ENCODE measurements at places on chromosomes 11 and 22.

DNA sequence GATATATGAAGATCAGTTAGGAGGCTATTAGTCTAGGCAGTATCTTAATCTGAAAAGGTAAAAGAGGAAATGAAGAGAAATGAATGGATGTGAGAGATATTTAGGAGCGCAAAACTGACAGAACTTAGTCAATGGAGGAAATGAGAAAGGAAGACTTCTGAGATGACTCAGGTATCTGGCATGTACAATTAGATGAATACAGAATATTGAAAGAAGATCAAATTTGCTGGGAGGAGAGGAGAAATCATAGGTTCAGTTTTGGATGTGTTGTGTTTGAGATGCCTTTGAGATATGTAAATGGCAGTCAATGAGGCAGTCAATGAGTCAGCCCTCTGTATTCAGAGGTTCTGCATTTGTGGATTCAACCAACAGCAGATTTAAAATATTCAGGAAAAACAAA lies 42.9 kb upstream of the GAB2 start:
- DNase-seq, result no peak

DNA sequence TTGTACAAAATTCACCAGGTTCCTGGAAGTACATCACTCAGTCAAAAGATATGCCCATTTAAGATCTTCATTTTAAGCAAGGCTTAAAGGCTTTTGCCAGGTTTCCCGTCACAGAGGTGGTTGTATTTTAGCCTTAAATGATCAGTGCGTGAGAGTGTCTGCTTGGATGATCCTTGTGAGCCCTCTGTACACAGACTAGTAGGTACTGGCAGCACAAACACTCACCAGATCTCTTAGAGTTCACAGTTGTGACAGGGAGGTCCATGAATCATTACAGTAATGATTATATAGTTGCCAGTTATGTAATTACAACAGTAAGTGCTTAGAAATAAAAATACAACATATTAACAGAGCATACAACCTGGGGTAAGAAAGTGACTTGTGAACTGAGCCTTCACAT lies 84.2 kb upstream of the SLC25A18 start:
- DNase-seq, result no peak

DNA sequence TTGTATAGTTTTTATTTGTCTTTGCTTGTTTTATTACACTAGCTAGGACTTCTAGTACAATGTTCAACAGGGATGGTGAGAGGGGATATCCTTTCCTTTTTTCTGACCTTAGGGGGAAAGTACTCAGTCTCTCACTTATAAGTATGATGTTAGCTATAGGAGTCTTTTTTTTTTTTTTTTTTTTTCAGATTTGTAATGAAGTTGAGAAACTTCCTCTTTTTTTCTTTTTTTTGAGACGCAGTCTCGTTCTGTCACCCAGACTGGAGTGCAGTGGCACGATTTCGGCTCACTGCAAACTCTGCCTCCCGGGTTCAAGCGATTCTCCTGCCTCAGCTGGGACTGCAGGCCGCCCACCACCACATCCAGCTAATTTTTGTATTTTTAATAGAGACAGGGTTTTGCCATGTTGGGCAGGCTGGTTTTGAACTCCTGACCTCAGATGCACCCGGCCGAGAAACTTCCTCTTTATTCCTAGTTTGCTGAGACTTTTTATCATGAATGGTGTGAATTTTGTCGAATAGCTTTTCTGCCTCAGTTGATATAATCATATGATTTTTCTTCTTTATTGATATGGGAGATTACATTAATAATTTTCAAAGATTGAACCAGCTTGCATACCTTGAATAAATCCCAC lies 10.9 kb downstream of the TRIM22 start:
- DNase-seq, result no peak

DNA sequence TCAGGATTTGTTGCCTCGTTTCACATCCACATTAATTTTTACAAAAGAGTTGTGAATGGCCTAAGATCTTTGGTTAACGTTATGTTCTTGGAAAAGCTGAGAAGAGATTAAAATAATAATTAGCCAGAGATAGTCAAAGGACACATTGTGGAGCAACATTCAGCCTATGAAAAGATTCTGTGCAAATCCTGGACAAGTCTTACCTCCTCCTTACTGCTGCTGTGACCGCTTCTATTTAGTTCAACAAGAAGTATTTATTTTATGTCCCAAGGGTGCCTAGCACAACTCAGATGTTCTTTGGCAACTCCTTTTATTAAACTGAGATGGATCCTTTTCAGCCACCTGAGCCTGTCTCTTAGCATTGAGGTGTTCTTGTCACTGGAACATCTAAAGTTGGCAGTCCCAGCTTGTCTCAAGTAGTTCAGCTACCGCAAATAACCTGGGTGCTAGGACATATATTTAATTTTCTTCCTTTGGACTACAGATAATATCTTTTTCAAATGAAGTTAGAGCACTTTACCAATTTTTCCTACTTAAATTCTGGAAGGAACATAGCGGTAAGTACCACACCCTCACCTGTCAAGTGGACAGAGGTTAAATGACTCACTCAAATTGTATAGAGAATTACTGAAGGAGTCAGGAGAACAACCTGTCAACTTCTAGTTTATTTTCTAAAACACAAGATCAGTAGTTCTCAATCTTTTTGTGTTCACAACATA lies 80.5 kb upstream of the CHRM4 start:
- no peak for DNase-seq

DNA sequence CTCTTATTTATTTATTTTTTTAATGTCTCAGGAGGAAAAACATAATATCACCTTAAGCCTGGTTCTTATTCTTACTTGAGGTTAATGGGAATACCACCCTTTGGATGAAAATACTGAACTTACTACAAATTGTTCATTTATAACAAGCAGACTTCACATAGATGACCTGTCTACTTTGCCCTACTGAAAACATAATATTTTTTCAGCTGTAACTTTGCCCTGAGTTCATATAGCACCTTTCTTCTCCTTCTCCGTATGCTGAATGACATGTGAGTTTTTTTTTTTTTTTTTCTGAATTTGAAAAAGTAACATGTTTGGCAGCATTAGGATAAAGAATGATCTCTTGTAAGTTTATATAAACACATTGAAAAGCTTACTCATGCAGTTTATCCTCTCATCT lies 186.8 kb downstream of the TMEM135 start:
- DNase-seq, result no peak

- no peak for DNase-seq
Observed at GRCh38 chr22:45587638-45588505, 83.8 kb upstream of the ATXN10 start.

DNA sequence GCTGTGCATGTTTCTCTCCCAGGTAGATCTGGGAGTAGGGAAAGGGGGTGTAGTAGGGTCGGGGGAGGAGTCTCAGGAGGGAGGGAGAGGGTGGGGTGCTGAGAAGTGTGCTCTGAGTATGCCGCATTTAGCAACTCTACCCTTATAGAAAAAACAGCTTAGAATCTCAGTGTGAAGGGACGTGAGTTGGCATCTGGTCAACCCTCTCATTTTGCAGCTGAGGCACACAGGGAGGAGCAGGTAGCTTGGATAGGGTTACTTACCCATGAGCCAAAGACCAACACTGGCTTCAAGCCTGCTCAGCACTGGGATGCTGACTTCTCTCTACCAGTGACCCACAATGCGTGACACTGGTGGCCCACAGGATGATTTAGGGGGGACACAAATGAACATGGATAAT lies 95.9 kb downstream of the FBXO7 start:
- DNase-seq, result no peak

- DNase-seq, result no peak
Observed at GRCh38 chr11:12942157-12942556, 67.0 kb upstream of the RASSF10 start.

DNA sequence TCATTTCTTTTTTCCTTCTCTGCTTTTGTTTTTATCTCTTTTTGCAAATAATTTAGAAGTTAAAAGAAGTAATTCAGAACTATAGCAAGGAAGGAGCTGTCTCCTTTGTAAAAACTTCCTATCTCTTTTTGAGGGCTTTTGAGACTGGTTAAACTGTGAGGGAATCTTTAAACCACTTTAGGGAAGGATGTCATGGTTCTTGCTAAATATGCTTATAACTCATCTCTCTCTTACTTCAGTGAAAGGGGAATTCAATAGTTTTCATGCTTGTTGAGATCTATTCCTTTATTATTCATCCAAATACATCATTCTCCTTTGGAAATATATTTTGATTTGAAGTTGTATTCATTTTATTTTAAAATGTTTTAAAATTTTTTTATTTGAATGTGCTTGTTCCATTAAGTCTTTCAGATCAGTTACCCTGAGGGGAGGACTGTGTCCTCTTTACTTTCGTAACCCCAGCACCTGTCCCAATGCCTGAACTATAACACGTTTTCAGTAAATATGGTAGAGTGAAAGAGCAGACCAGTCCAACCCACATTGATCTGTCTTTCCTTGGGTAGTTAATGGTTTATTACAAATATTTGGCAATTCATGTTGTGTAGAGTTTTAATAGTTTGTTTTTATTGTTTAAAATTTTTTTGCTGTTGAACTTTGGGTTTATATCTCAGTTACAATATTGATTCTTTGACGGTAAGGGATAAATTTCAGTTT lies 27.5 kb downstream of the AMOTL1 start:
- no peak for DNase-seq

- DNase-seq, result no peak
Observed at GRCh38 chr11:107545101-107545514, 20.4 kb downstream of the ALKBH8 start.

DNA sequence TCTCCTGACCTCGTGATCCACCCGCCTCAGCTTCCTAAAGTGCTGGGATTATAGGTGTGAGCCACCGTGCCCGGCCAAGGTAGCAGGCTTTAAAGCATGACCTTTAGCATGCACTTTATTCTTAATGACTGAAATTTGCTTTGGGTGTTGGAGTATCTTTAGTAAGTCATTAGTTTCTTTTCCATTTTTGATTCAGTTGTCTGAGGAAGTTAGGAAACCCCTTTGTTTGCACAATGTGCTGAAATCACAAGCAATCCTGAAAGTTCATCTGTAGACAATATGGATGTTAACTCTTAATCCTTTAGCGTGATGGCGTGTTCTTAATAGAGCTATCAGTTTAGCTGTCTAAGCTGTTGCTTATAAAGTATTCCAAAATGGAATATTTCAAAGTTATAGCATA lies 16.8 kb downstream of the SDHD start:
- no peak for DNase-seq

DNA sequence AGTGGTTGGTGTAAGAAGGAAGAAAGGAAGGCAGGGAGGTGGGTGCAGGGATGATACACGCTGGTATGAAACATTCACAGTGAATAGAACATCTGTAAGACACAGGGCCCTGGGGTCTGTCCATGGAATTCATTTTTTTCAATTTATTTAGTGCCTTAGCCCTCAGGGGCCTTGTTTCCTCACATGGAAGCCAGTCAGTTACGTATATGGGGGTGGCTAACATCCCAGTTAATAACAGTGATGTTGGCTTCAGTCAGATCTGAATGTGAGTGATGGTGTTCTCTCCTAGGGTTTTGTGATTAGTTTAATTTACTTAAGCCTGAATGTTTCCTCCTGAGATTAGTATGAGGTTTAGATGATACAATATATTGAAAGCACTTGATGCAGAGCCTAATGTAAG lies 577.1 kb downstream of the NTM start:
- no peak for DNase-seq

- DNase-seq, result no peak
Observed at GRCh38 chr11:20443596-20443995, 56.1 kb downstream of the PRMT3 start.

- DNase-seq, result no peak
Observed at GRCh38 chr11:66626926-66627325, 10.5 kb downstream of the RBM14 start.

- DNase-seq, result no peak
Observed at GRCh38 chr11:8786933-8787332, 104.3 kb downstream of the RPL27A start.

DNA sequence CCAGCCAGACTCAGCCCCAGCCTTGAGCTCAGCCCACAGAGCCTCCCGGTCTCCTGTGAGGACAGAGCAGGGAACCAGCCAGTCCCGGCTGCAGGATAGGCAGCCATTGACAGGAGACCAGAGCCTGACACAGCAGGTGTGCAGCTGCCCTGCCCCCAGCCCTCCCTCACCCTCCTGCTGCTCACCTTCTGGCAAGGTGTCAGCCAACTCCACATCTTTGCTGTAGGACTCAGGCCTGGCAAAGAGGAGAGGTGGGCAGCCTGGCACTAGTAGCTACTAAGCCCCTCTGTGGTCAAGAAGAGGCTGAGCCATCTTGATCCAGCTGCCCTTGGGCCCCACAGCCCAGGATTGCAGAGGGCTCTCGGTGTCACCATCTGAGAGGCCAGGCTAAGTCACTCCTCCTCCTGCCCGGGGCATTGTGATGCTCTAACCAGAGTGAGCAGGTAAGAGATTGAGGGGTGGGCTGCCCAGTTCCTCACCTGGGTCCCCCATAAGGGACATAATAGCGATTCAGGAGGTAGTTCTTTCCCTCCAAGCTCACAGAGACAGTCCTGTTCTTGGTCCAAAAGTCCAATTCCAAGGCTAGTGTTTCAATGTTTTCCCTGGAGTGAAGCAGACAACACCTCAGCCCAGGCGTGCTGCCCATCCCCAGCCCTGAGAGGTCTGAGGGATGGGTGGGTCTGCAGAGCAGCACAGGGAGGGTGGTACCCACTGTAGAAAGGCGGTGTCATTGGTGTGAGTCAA lies 18.6 kb downstream of the TREH start:
- DNase-seq, result no peak

DNA sequence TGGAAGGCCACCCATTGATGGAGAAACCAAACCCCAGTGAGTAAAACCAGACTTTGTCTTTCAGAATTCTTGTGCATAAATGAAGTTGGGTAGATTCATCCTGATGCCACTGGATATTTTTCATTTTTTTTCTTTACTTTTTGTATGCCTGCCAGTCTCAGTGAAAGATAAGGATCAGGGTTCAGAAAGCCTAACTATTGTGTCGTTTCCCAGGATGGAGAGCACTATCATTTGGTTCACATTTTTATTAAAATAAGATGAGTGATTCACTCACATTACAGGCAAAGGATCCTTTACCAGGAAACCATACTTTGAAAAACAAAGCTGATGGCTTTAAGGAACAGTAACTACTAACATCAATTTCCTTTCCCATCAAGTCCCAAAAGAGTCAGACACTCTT lies 52.0 kb downstream of the ARFGAP2 start:
- DNase-seq, result no peak

- peak; percentile 48 for DNase-seq
Observed at GRCh38 chr11:76664578-76665061, 5.9 kb downstream of the LRRC32 start.

DNA sequence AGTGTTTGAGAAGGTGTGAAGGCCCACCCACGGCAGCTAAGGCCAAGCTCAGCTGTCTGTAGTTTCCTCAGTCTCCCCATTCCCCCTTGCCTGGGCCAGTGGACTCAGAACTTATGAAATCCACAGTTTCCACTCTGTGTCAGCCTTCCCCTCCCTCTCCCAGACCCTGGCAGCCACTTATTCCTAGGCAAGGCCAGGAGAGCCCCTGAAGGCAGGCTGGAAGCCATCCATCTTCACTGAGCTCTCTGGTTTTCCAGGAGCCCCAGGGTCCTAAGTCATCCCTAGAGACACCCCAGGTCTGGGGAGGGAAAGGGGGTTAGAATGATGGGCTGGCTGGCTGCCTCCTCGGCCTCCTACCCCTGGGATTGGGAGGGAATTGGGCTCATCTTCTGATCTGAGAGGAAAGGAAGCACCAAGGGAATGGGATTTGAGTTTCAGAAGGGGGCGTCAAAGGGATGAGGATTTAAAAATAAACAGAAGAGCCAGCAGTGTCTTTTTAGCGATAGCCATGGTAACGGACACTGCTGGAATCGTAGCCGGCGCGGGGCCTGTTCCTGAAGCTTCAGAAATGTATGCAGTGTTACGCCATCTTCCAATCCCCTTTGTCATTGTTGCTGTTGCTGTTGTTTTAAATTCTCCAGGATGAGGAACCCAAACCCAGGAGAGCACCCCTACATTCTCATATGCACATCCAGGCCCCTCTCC lies 561.1 kb upstream of the CADM1 start:
- DNase-seq, result no peak

- no peak for DNase-seq
Observed at GRCh38 chr11:126345283-126345682, 10.2 kb upstream of the ST3GAL4 start.
